ENCODE measurements at places on chromosomes 2 and 18. TPM values are rescaled to one million over a fixed set of nuclear protein-coding genes. Genes with fewer than 3 reads are reported as not detected.

The TTN gene
- under 0.01 TPM for total RNA-seq

The ITGA6 gene
- 58.2 TPM for total RNA-seq

The COL4A4 gene
- 2.4 TPM for total RNA-seq

The CTAGE1 gene
- not detected for total RNA-seq

The KCNIP3 gene
- 1.5 TPM for total RNA-seq

The HOXD8 gene
- 4.8 TPM for total RNA-seq

The LRRC30 gene
- total RNA-seq, result not detected

The AQP12B gene
- not detected for total RNA-seq

The HTR2B gene
- 0.06 TPM for total RNA-seq

The PTH2R gene
- total RNA-seq, result not detected

The BMP10 gene
- total RNA-seq, result not detected

The PIEZO2 gene
- total RNA-seq, result 0.61 TPM

The SERPINB3 gene
- 0.10 TPM for total RNA-seq

The RGPD4 gene
- total RNA-seq, result 0.07 TPM

The HPCAL1 gene
- total RNA-seq, result 223 TPM

The PLGLB2 gene
- not detected for total RNA-seq

The GALNT14 gene
- total RNA-seq, result 41.6 TPM

The CYS1 gene
- total RNA-seq, result 1.3 TPM

The TDRD15 gene
- not detected for total RNA-seq

The SERPINB4 gene
- total RNA-seq, result 0.07 TPM

The ERFE gene
- total RNA-seq, result 6.7 TPM

The ERICH2 gene
- total RNA-seq, result not detected

The OSBPL6 gene
- 9.2 TPM for total RNA-seq

Data from A549 treated with GW870086 at 1 μM for 4 hours (cell line).